Stimulated activated CD8-positive, alpha-beta memory T cell treated with anti-CD3 and anti-CD28 coated beads, Interleukin-2, amount 100 ng/mL, for 1 hour (primary cell): ENCODE measurements at places on chromosomes 7 and 10.

DNA sequence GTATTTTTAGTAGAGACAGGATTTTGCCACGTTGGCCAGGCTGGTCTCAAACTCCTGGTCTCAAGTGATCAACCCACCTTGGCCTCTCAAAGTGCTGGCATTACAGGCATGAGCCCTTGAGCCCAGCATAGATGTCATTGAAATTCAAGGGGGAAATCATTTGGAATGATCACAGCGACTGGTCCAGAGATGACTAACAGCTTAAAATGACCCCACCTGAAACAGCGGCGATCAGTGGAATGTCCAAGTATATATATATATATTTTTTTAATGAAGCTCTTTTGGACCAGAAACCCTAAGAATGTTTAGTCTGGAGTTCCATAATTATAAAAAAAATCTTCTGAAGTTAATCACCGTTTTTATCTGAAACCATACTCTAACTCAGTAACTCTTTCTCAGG, 12.5 kb upstream of the AKR1E2 start:
- no peak for DNase-seq

DNA sequence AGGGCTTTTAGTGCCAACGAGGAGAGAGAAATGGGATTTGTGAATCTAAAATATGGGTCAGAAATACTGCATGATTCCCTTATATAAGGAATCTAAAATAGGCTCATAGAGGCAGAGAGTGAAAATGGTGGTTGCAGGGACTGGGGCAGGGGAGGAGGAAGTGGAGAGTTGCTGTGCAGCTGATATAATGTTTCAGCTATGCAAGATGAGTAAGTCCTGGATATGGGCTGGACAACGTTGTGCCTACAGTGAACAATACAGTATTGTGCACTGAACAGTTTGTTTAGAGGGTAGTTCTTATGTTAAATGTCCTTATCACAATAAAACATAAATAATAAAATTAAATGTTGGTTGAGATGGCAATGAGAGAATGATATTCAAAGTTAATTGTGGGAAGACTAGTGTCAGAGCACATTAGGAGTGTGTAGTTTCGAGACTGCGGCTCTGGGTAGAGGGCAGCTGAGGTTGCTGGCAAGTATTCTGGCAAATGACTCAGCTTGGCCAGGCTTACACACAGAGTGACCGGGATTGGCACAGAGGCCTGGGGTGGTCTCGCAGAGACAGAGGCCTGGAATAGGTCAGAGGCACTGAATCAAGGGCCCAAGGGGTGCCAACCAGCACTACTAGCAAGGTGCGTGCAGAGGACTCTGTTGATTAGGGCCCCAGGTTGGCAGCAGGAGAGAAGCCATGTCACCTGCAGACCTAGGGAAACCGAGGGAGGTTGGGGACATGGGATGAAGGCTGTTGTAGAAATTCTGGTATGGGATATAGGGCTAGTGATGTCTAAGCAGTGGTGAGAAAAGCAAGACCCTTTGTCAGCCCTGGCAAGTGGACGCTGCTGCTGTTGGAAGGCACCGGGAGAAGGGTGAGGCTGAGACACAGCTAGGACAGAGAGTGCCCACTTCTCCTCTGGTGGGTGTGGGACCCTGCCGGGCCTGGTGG, 2.8 kb upstream of the DEPP1 start:
- DNase-seq: no peak

- DNase-seq: no peak
Measured at GRCh38 chr7:44827567-44827966, 20.3 kb downstream of the H2AZ2 start.

DNA sequence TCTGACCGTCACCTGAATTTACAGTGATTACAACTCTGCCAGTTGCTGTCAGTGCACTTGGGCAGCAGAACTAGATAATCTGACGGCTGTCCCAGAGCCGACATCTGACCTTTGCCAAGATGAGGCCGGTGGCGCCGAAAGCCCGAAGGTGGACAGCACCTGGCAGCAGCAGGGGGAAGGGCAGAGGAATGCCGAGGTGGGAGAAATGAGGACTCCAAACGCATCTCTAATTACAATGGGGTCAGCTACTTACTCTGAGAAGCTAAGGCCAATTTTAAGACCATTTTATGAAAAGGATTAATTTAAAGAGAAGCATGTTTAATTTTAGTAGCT, 33.8 kb downstream of the TRIM8 start:
- DNase-seq: no peak

GRCh38 chr10:78656417-78657162, 412.2 kb upstream of the ZMIZ1 start:
- no peak for DNase-seq

- no peak for DNase-seq
Measured at GRCh38 chr7:133364959-133365690, 112.2 kb downstream of the EXOC4 start.

GRCh38 chr10:24503461-24504320, 220.0 kb downstream of the ARHGAP21 start:
- no peak for DNase-seq

- DNase-seq: no peak
Measured at GRCh38 chr7:69187824-69188333, 410.4 kb upstream of the AUTS2 start.

DNA sequence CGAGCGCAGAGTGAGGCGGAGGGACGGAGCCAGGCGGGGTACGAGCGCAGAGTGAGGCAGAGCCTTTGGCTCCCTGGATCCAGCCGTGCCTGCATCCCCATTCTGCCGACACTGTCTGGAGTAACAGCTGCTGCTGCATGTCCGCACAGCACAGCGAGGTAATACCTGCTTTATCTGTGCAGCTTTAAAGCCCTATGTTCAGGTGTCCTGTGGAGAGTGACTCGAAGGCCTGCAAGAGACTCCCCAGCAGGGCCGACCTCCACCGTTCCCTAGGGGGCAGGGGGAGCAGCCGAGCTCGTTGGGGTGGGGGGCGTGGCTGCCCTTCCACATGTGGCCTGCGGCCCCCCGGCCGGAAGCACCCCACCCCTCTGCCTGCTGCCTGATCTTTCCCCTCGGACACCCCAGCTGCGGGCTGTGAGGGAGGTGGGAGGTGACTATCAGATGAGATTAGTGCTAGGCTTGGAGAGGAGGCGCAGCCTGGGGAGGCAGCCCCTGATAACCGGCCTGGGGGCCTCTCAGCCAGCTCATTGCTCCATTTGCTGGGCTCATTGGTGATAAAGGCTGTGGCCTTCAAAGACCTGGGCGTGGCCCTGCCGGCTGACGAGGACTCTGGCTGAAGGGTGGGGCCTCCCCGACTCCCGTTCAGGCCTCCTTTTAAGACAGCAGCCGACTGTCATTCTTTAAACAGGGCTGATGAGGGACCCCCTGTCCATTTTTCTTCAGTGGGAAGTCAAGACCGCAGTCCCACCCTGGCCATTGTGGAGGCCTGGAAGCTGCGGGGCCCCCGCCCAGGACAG, 8.0 kb downstream of the VENTX start:
- no peak for DNase-seq

GRCh38 chr7:97015279-97015678, 9.4 kb downstream of the DLX5 start:
- no peak for DNase-seq

DNA sequence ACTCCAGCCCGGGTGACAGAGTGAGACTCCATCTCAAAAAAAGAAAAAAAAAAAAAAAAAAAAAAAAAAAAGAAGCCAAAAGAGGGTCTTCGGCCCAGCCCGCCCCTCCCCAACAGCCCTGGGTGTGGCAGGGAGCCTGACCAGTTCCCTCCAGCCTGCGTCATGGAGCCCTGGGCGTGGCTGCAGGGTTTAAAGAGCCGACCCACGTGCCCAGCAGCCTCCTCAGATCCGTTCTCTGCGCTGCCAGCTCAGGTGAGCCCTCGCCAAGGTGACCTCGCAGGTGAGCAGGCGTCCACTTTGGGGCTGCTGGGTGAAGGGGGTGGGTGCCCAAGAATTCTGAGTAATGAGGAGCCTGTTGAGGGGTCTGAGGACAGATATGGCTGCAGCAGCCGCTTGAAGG, at the start of gene FXYD4:
Gene FXYD4 (plus strand): TSS at position 219 of the 400 bp plus-strand sequence. CDS start 2,111 bp downstream, outside the sequence.
- no peak for DNase-seq

- no peak for DNase-seq
Measured at GRCh38 chr10:118800920-118801319, 46.1 kb upstream of the CACUL1 start.

DNA sequence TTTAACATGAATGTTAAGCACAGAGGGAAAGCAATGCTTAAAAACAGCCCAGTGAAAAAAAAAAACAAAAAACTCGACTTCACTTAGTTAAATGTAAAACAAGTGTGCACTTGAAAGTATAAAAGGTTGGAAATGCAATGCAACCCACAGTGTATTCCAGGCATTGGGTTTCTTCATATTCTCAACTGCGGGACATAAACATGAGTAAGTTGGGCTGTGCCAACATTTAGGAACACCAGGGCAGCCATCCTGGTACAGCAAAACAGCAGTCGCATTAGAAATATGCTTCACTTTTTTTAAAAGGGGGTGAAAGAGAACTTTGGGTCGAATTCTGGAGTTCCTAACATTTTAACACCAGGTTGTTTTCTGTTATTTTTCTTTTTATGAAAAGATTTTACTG, 937 bp downstream of the STEAP1 start:
- DNase-seq: no peak
